GM19239 (cell line): ENCODE measurements at places on chromosomes 6 and 20.

DNA sequence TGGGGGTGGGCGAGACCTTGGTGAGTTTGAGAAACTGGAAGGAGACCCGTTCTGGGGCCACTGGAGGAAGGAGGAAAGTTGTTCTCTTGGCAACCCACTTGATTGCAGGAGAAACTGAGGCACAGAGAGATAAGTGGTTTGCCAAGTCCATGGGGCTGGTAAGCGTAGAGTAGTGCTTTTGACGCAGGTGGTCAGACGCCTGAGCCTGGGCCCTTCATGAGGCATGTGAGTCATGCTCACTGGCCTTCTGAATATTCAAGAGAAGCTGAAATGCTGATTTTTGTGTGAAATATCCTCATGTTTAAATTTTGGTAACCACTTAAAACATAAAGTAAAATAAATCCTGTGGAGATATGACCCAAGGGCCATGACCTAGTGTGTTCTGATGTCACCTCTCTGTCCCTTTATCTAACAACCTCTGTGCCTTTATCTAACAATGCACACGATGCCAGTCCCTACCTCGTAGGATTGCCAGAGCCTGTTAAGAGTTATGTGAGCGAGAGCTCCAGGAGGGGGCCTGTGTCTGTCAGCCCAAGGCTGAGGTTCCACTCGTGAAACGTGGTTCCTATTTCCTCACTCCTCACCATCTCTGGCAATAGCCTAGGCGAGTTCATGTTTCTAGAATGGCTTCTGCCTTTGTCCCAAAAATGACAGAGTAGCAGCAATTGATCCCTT lies 32.8 kb upstream of the PMEPA1 start:
- DNase-seq: no peak

DNA sequence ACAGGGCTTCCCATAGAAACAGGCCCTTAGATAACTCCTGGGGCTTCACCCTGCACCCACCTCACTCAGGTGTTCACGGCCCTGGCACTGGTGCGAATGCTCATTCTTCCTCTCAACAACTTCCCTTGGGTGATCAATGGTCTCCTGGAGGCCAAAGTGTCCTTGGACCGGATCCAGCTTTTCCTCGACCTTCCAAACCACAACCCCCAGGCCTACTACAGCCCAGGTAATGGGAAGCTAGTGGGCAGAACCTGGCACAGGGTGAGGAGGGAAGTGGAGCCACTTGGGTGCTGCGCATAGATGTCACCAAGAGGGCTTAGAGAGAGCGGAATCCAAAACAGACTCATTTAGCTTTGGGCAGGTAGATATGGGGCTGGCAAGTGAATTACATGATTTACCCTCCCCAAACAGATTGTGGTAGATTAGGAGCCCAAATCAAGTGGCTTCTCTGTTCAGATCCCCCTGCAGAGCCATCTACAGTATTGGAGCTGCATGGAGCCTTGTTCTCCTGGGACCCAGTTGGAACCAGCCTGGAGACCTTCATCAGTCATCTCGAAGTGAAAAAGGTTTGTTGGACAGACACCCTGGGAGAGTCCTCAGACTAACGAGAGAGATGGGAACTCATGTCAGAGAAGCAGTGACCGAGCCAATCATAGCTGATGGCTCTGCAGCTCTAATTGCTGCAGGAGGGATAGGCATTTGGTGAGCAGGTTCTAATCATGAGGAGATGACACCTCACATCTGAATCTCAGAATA lies 8.5 kb downstream of the ABCC10 start:
- no peak for DNase-seq

DNA sequence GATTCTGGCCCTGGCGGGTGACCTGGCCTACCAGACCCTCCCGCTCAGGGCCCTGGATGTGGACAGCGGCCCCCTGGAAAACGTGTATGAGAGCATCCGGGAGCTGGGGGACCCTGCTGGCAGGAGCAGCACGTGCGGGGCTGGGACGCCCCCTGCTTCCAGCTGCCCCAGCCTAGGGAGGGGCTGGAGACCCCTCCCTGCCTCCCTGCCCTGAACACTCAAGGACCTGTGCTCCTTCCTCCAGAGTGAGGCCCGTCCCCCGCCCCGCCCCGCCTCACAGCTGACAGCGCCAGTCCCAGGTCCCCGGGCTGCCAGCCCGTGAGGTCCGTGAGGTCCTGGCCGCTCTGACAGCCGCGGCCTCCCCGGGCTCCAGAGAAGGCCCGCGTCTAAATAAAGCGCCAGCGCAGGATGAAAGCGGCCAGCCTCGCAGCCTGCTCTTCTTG lies 868 bp upstream of the SLC2A4RG start:
- no peak for DNase-seq

- no peak for DNase-seq
Measured at GRCh38 chr20:63544958-63545516, 2.5 kb downstream of the SRMS start.

DNA sequence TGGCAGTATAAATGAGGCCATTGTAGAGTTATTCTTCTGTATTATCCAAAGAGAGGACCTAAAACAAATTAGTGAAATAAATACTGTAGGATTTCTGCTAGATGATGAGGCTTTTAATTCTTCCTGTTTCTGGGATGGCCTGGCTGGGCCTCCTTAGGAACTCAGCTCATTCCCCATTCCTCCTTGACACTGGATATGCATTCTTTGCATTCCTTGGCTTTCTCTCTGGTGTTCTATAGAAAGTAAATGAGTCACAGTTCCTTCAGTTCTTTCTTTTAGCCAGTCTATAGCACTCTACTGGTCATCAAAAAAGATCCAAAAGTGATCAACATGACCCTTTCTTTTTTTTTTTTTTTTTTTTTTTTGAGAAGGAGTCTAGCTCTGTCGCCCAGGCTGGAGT lies 8.6 kb downstream of the OR10C1 start:
- DNase-seq: no peak

- DNase-seq: no peak
Measured at GRCh38 chr6:4010048-4010447, 68.9 kb downstream of the FAM217A start.
